ENCODE measurements at places on chromosomes 12 and 14.

DNA sequence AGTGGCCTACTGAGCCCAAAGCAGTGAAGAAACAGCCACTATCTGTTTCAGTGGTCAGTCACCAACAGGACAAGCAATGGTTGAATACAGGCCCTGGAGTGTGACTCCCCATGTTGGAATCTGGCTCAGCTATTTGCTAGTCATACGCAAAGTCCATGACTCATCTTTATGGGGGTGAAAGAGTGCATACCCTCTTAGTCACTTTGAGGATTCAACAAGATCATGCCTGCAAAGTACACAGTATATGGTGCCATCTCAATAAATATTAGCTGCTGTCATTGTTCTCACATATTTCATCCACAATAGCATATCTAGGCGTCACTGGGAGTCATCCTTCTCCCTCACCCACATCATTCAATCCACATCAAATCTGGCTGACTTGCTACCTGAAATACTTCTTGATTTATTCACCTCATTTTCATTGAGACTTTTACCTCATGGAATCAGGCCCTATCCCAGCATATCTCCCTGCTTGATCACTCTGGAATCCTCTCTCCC is 26.4 kb upstream of the STAB2 start:
- H3K4me3 ChIP-seq, result no peak overlapping the region
- no peak overlapping the region for H3K27ac ChIP-seq
- H3K4me1 ChIP-seq, result no peaks in the 10 kb centered on the region
- no peak for DNase-seq
- no peaks in the 10 kb centered on the region for H3K27me3 ChIP-seq

GRCh38 chr14:52891800-52892199 is 59.0 kb downstream of the FERMT2 start:
- H3K27me3 ChIP-seq, result no peaks in the 10 kb centered on the region
- no peak overlapping the region for H3K27ac ChIP-seq
- H3K36me3 ChIP-seq, result no peaks in the 10 kb centered on the region
- no peak for DNase-seq
- no peak overlapping the region for H3K4me3 ChIP-seq
- peaks cover 7% of the 10 kb centered on the region for H3K4me1 ChIP-seq

GRCh38 chr12:92278378-92278828 is 132.8 kb upstream of the BTG1 start:
- no peaks in the 10 kb centered on the region for H3K27me3 ChIP-seq
- no peak overlapping the region for H3K27ac ChIP-seq
- no peaks in the 10 kb centered on the region for H3K36me3 ChIP-seq
- no peak overlapping the region for H3K4me3 ChIP-seq

DNA sequence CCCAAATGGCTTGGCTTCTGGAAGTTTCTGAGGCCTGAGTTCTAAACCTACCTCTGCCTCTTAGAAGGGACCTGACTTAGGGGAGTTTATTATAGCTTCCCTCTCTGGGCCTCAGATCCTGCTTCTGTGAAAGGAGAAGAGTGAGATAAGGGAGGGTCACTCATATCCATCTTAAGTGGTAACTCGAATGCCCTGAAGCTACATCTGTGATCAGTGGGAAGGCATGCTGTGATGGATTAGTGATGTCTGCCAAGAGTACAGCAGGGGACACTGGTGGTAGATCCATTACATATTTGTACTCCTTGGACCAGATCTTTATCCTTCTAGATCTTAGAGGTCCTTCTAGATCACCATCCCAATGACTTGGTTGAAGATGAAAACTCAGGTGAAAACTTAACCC is 97.8 kb upstream of the NOS1 start:
- H3K27ac ChIP-seq, result no peak overlapping the region
- H3K36me3 ChIP-seq, result no peaks in the 10 kb centered on the region
- no peaks in the 10 kb centered on the region for H3K27me3 ChIP-seq

DNA sequence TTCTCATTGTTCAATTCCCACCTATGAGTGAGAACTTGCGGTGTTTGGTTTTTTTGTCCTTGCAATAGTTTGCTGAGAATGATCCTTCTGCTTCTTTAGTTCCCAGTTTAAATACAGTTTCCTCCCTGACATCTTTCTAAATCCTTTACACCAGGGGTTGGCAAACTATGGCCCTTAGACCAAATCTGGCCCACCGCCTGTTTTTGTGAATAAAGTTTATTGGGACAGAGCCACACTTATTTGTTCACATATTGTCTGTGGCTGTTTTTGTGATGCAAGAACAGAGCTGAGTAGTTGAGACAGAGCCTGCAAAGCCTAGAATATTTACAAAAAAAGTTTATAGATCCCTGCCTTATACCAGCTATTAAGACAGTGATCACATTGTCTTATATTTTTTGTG is 53.7 kb downstream of the SERPINA10 start:
- no peak for DNase-seq
- H3K4me1 ChIP-seq, result no peaks in the 10 kb centered on the region
- no peaks in the 10 kb centered on the region for H3K36me3 ChIP-seq
- H3K27ac ChIP-seq, result no peak overlapping the region
- no peak overlapping the region for H3K4me3 ChIP-seq

DNA sequence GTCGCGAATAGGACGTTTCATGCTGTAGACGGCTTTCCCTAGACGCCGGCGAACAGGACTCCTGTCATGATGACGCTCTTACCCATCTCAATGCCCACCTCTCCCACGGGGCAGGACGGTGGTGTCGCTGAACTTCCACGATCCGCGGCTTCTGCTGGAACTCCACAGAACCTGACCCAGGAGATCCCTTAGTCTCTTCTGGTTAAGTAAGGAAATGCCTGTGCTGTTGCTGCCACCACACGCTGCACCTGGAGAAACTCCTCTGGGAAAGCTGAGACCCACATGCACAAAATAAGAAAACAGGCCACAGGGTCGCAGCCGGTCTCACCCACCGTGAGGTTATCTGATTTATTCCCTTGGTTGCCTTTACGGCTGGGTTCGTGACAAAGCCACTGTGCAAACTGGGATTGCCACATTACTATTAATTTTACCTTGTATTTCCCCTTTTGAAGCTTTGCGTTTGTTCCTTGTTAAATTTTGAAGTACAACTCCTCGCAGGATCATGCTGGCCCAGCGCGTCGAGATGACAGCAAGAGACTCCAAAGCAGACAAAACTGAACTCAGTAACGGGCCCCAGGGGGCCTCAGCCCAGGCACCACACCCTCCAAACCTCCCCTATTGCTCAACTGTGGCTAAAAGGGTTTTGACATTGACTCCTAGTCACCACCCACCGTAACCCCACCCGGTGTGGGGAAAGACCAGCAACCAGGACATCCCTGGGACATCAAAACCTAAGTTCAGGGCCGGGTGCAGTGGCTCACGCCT is 9.2 kb upstream of the MMP17 start:
- no peaks in the 10 kb centered on the region for H3K36me3 ChIP-seq
- no peak overlapping the region for H3K27ac ChIP-seq
- H3K4me1 ChIP-seq, result no peaks in the 10 kb centered on the region
- no peak overlapping the region for H3K4me3 ChIP-seq

- DNase-seq, result no peak
- no peaks in the 10 kb centered on the region for H3K27me3 ChIP-seq
- H3K36me3 ChIP-seq, result no peaks in the 10 kb centered on the region
- no peak overlapping the region for H3K27ac ChIP-seq
- H3K4me3 ChIP-seq, result no peak overlapping the region
- no peaks in the 10 kb centered on the region for H3K4me1 ChIP-seq
Observed at GRCh38 chr14:103068351-103069073, 11.2 kb upstream of the CDC42BPB start.

GRCh38 chr12:114769634-114770033 is 85.7 kb upstream of the TBX3 start:
- H3K27me3 ChIP-seq, result no peaks in the 10 kb centered on the region
- DNase-seq, result no peak
- no peak overlapping the region for H3K27ac ChIP-seq
- no peaks in the 10 kb centered on the region for H3K4me1 ChIP-seq
- no peak overlapping the region for H3K4me3 ChIP-seq

- H3K36me3 ChIP-seq, result no peaks in the 10 kb centered on the region
- H3K27ac ChIP-seq, result no peak overlapping the region
- H3K4me1 ChIP-seq, result no peaks in the 10 kb centered on the region
Observed at GRCh38 chr12:130504840-130505175, 167.1 kb downstream of the PIWIL1 start.

DNA sequence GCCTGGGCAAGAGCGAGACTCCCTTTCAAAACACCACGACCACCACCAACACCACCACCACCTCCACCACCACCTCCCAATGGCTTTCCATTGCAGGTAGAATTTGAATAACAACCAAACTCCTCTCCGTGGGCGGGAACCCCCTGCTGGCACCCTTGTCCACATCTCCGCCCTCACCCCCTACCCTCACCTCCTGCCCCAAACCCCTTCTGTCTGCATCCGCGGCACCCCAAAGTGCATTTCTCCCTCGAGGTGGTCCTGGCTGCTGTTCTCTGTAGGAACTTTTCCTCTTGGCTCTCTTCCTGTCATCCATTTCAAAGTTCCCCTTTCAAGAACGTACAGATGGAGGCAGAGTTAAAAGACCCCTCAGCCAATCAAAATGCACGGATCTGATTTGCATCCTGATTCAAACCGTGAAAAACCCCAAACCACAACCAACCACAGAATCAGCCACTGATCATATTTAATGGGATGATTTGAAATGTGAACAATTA is 3.8 kb downstream of the SDSL start:
- H3K36me3 ChIP-seq, result no peaks in the 10 kb centered on the region
- H3K27ac ChIP-seq, result no peak overlapping the region
- no peaks in the 10 kb centered on the region for H3K27me3 ChIP-seq
- no peak overlapping the region for H3K4me3 ChIP-seq

All from CD4-positive, alpha-beta memory T cell (primary cell).